ENCODE measurements at places on chromosomes 4 and X. TPM values are rescaled to one million over a fixed set of nuclear protein-coding genes. Genes with fewer than 3 reads are reported as not detected.

Gene YIPF6
- polyA plus RNA-seq: 58.1 TPM

Gene DCLK2
- polyA plus RNA-seq: 12.0 TPM

Gene VCX
- not detected for polyA plus RNA-seq

Gene GRIA2
- polyA plus RNA-seq: 2.4 TPM

Gene WAS
- polyA plus RNA-seq: 2.6 TPM

Gene FRAS1
- 87.6 TPM for polyA plus RNA-seq

Gene UNC5C
- polyA plus RNA-seq: 44.7 TPM

Gene XAGE2
- 0.68 TPM for polyA plus RNA-seq

Gene ARHGAP6
- polyA plus RNA-seq: 15.0 TPM

Gene PDGFRA
- polyA plus RNA-seq: 159 TPM

Gene CHST7
- 1.5 TPM for polyA plus RNA-seq

Gene MAGEA9B
- polyA plus RNA-seq: not detected

Gene CACNA1F
- 0.47 TPM for polyA plus RNA-seq

Gene NDNF
- 84.9 TPM for polyA plus RNA-seq

Gene MAGEA9
- polyA plus RNA-seq: not detected

Gene COL4A6
- polyA plus RNA-seq: 16.0 TPM

Gene MAB21L2
- not detected for polyA plus RNA-seq

Gene VSIG4
- polyA plus RNA-seq: 5.7 TPM

Gene SH3BGRL
- polyA plus RNA-seq: 200 TPM

Gene CXXC4
- 13.5 TPM for polyA plus RNA-seq

Gene ARR3
- 1.6 TPM for polyA plus RNA-seq

Gene STARD8
- polyA plus RNA-seq: 17.4 TPM

Gene IQSEC2
- 17.2 TPM for polyA plus RNA-seq

Gene SLC6A14
- polyA plus RNA-seq: 0.27 TPM

Gene SPANXN3
- not detected for polyA plus RNA-seq

Gene ADH1A
- polyA plus RNA-seq: 2.3 TPM

Gene GSPT2
- polyA plus RNA-seq: 21.2 TPM

Gene PHOX2B
- 0.10 TPM for polyA plus RNA-seq

Gene DCX
- polyA plus RNA-seq: 3.0 TPM

Gene POU3F4
- 7.8 TPM for polyA plus RNA-seq

Gene GRXCR1
- polyA plus RNA-seq: not detected

Gene PRR32
- polyA plus RNA-seq: not detected

Gene CT83
- polyA plus RNA-seq: not detected

Gene AR
- polyA plus RNA-seq: 3.3 TPM

Gene GUCY1A1
- polyA plus RNA-seq: 78.4 TPM

Gene CT55
- 0.10 TPM for polyA plus RNA-seq

Gene PABPC1L2B
- polyA plus RNA-seq: not detected

Gene CLOCK
- 25.4 TPM for polyA plus RNA-seq

Gene KLHL5
- 48.2 TPM for polyA plus RNA-seq

Gene TEX13B
- not detected for polyA plus RNA-seq

Gene C4orf51
- not detected for polyA plus RNA-seq

Gene EDA
- 7.0 TPM for polyA plus RNA-seq
